ENCODE measurements at places on chromosomes 16 and 17.
A peak's percentile ranks its signal among the peaks of the same experiment; 100 is the strongest.

- DNase-seq: peak; percentile 72
Observed at GRCh38 chr17:63881935-63882601, at the start of gene GH2. TSS of gene GH2 (minus strand) at chr17:63881944. CDS start at chr17:63881801, 143 bp downstream.

DNA sequence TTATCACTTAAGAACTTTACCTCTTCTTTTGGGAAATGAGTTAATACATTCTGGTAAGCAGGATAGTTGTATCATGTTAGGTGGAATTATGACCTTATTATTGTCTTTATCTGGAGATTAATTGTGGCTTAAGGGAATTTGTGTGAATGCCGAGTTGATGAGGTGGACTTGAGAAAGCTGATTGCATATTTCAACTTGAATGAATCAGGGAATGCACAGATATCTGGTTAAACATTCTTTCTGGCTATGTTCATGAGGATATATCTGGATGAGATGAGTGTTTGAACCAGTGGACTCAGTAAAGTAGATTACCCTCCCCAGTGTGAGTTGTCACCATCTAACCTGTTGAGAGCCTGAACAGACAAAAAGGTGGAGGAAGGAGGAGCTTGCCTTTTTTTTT, 326.1 kb upstream of the GOT2 start:
- no peak for DNase-seq

GRCh38 chr16:55040366-55041086, 109.9 kb downstream of the IRX5 start:
- peak; percentile 14 for DNase-seq

- no peak for DNase-seq
Observed at GRCh38 chr16:20862162-20862960, 37.8 kb downstream of the DCUN1D3 start.

GRCh38 chr17:73013816-73014663, 78.4 kb downstream of the SLC39A11 start:
- no peak for DNase-seq

- no peak for DNase-seq
Observed at GRCh38 chr17:27538156-27538955, 82.1 kb downstream of the KSR1 start.

DNA sequence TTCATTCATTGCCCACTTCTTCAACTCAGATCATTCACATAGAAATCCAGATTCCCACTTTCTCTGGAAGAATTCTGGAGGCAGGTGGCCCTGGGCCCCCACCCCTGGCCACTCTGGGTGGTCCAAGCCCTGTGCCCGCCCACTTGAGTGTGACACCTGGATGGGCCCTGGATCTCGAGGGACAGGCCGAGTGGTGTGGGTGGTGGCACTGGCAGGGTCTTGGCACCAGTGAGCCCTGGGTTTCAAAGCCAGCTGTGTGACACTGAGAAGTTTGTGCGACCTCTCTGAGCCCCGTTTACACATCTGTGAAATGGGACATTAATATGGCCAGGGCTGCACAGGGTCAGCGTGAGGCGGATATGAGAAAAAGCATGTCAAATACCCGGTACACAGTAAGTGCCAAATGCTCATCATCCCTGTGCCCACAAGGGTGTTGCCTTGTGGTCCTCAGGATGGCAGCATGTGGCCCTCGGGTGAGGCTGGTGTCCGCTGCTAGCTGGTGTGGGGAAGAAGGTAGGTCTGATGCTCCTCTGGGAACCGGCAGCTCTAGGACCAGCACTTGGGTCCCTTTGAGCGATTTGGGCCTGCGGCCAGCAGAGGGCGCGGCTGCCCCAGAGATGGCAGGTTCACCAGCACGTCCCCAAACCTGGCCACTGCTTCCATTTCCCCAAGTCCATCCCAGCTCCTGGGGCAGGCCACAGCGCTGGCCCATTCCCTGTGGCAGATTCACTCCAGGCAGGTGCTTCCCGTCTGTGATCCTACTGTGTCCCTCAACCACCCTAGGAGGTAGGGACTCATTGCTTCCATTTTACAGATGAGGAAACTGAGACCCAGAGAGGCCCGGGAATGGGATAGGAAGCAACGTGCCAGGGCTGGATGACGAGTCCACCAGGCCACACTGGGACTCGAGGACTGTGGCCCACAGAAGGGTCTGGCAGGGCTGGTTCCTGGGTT, 3.6 kb downstream of the OSGIN1 start:
- peak; percentile 83 for DNase-seq

DNA sequence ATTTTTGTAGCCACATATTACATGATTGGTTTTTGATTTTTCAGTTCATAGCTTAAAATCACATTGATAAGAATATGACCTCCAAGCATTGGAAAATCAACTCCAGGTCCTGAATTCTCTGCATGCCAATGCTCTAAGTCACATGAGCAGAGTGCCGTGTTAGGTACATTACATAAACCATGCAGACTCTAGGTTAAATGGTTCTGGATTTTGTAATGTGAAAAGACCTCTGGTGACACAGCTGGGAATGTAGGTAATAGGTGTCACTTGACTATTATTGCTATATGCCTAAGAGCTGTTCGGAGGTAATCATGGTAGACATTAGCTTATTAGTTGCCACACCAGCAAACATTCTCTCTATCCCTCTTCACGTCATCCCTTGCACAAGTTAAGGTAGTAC, 231.1 kb upstream of the SALL1 start:
- DNase-seq: no peak

GRCh38 chr16:16150117-16150877, 73.0 kb downstream of the ABCC6 start:
- DNase-seq: no peak
